Ascending aorta (tissue), 2 donors: ENCODE measurements at places on chromosomes 5 and 9.

GRCh38 chr9:103399535-103399934 is 404.4 kb downstream of the CYLC2 start:
- DNase-seq, result no peak

DNA sequence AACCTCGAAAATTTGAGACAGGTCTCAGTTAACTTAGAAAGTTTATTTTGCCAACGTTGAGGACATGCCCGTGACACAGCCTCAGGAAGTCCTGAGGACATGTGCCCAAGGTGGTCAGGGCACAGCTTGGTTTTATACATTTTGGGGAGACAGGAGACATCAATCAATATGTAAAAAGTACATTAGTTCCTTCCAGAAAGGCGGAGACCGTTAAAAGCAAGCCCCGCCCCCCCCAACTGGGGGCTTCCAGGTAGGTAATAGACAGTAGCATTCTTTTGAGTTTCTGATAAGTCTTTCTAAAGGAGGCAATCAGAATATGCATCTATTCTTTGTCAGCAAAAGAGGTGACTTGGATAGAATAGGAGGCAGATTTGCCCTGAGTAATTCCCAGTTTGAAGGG is 599 bp upstream of the MOCS2 start:
- DNase-seq, result no peak

DNA sequence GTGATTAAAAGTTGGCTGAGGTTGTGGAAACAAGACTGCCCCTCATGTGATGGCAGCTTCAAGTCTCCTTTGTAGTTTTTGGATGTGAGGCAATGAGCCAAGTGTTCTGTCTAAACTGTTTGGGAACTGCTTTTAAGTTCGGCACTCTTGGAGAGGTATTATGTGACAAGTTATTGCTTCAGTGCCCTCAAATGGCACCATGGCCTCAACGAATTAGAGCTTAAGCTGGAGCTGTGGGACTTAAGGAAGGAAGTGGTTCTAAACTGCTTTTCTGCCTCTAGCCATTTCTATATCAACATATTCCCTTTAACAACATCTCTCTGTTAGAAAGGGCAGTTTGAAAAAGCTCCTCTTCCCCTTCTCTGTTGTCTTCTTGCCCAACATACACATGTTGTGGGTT is 227.7 kb downstream of the RFK start:
- no peak for DNase-seq

- DNase-seq, result peak; percentile 31
Observed at GRCh38 chr5:143229426-143229895, 174.0 kb downstream of the NR3C1 start.

- no peak for DNase-seq
Observed at GRCh38 chr9:76690973-76691370, 73.3 kb upstream of the PCA3 start.

DNA sequence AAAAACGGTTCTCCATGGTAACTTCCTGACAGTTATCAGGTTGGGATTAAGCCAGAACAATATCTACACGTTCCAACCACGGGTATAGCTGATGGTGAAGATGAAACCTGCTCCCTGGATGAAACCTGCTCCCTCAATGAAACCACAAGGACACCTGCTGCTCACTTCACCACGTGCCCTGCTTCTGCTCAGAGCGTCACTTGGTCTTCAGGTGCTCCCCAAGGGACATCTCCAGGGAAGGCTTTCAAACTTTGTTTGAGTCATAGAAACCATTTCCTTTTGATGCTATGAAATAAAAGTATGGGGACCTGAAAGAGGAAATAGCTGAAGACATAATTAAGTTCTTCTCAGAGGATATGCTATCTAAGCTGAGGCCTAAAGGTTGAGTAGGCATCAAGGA is 242.4 kb downstream of the MED10 start:
- no peak for DNase-seq

DNA sequence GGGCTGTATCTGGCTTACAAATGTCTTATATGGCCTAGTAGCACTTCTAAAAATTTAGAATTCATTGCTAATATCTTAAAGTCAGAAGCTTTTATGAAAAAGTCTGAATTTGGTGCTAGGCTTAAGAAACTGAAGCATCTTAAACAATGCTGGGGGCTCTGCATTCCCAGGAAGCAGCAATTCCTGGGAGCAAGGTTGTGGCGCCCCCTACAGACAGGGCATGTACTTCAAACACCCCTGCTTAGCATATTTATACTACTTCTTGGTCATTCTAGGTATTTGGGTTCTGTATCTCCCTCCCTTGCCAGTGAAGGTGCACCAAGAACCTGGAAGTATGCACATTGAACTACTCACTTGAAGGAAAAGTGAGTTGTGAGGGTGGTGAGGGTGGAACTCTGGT is 64.6 kb upstream of the GRIA1 start:
- DNase-seq, result no peak
